ENCODE measurements at places on chromosomes 12 and 14.

- no peaks in the 10 kb centered on the region for H3K27me3 ChIP-seq
- no peaks in the 10 kb centered on the region for H3K36me3 ChIP-seq
- no peak overlapping the region for H3K27ac ChIP-seq
- H3K4me1 ChIP-seq, result no peaks in the 10 kb centered on the region
Measured at GRCh38 chr14:49396801-49397200, 189.4 kb downstream of the RPS29 start.

DNA sequence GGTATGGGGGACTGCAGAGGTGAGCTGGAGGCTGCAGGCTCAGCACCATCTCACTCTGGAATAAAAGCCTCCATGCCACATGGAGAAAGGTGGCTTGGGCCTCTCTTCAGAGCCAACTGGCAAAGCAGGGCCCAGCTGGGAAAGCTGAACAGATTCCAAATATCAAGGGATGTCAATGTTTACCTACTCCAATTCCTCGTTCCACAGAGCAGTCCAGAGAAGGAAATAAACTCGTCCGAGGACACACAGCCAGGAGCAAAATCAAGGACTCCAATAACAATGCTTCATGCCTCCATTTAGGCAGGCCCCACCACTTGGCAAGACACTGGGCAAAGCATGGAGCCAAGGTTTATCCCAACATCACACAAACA lies 36.3 kb upstream of the PNMA1 start:
- H3K4me1 ChIP-seq, result 0 out of 2 replicates have a peak, but pooled peaks cover 3% of the 10 kb centered on the region
- no peaks in the 10 kb centered on the region for H3K36me3 ChIP-seq
- no peak overlapping the region for H3K4me3 ChIP-seq

GRCh38 chr14:61737915-61738314 lies 24.3 kb upstream of the SNAPC1 start:
- DNase-seq, result no peak
- no peaks in the 10 kb centered on the region for H3K27me3 ChIP-seq
- no peak overlapping the region for H3K27ac ChIP-seq
- no peak overlapping the region for H3K4me3 ChIP-seq
- no peaks in the 10 kb centered on the region for H3K4me1 ChIP-seq
- 0 out of 2 replicates have a peak, but pooled peaks cover 2% of the 10 kb centered on the region for H3K36me3 ChIP-seq

- peak overlapping the region; percentile 67 for H3K4me3 ChIP-seq
- peak overlapping the region; percentile 36 for H3K27ac ChIP-seq
- DNase-seq, result no peak
- no peaks in the 10 kb centered on the region for H3K27me3 ChIP-seq
Measured at GRCh38 chr12:56040963-56041551, 661 bp upstream of the RPS26 start.

DNA sequence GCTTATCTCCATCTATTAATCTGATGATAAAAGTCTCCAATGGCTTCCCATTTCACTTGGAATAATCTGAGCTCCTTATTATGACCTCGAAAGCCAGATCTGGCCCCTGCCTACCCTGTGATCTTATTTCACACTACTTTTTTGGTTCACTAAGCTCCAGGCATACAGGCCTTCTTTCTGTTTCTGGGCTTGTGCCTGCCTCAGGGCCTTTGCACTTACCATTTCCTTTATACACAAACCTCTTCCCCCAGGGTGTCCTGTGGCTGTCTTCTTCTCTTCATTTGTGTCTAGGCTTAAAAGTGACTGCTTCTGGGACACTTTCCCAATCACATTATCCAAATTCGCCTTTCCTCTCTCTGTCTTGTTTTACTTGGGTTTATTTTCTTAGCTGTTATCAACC lies 478.8 kb downstream of the LRIG3 start:
- no peaks in the 10 kb centered on the region for H3K4me1 ChIP-seq
- H3K27ac ChIP-seq, result no peak overlapping the region
- no peak overlapping the region for H3K4me3 ChIP-seq
- H3K27me3 ChIP-seq, result no peaks in the 10 kb centered on the region
- no peak for DNase-seq

GRCh38 chr14:22821193-22822015 lies 6.2 kb upstream of the SLC7A7 start:
- DNase-seq, result no peak
- H3K27me3 ChIP-seq, result no peaks in the 10 kb centered on the region
- no peaks in the 10 kb centered on the region for H3K36me3 ChIP-seq
- no peak overlapping the region for H3K27ac ChIP-seq
- no peak overlapping the region for H3K4me3 ChIP-seq
- peaks cover 11% of the 10 kb centered on the region for H3K4me1 ChIP-seq

DNA sequence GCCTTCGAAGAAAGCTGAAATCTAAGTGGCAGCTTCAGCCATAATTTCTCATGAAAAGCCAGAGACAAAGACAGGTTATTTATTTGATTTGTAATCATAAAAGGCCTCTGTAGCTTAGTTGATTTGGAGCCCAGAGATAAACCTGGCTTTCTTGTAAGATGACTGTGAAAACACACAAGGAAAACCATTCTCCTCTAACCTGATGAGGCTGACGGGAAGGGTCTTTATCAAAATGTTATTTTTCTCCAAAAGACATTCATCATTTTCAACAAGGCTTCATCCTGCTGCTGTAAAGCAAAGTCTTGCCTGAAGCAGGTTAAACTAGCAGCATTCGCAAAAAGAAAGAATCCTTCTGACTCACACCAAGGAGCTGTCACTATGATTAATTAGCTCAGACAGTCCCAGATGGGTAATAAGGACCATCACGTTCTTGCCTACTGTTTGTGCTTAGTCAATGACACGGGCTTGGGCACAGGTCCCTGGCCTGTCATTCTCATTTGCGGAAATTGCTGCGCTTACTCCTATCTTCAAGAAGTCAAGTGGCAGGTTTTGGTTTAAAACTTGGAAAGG lies 286.6 kb downstream of the C12orf75 start:
- H3K27ac ChIP-seq, result no peak overlapping the region
- no peaks in the 10 kb centered on the region for H3K36me3 ChIP-seq
- H3K4me3 ChIP-seq, result no peak overlapping the region
- H3K27me3 ChIP-seq, result no peaks in the 10 kb centered on the region

DNA sequence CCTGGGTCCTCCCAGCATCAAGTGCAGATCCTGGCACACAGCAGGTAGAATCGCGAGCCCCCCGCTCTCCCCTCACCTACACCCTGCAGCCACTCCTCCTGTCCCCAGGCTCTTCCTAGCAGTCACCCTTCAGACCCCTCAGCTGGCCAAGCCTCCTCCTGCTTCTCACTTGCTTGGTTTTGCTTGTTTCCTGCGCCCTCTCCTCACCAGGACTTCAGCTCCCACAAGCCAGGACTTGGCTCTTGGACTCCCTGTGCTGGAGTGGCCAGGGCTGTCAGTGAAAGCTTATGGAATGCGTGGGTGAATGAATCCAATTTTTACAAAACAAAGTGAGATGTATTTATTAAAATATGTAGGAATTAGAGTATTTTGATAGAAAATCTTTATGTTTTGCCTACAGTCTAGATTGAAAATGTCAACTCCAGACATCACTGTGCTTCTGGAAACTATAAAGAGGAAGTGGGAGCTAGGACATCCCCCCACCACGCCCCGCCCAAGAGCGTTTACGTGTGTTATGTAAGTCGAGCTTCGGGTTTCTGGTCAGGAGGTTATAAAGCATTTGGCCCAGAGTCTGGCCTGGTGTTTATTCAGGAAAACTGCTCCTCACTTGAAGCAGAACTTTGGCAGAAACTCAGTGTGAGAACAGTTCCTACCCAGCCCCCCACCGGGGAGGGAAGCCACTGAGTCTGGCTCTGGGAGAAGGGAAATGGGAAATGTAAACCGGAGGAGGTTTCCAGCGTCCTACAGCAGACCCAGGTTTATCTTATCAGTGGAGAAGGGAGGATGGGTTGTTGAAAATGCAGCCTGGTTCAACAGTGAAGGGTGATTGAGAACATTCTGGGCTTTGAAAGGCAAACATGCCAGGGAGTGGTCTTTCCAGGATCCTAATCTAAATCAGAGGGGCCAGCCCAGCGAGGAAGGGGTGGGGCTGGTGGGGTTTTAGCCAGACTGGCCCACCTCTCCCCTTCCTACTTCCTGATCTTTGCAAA lies 8.8 kb downstream of the ALDH2 start:
- DNase-seq, result no peak
- no peaks in the 10 kb centered on the region for H3K36me3 ChIP-seq
- H3K4me1 ChIP-seq, result no peaks in the 10 kb centered on the region
- no peak overlapping the region for H3K4me3 ChIP-seq
- no peaks in the 10 kb centered on the region for H3K27me3 ChIP-seq
- no peak overlapping the region for H3K27ac ChIP-seq

DNA sequence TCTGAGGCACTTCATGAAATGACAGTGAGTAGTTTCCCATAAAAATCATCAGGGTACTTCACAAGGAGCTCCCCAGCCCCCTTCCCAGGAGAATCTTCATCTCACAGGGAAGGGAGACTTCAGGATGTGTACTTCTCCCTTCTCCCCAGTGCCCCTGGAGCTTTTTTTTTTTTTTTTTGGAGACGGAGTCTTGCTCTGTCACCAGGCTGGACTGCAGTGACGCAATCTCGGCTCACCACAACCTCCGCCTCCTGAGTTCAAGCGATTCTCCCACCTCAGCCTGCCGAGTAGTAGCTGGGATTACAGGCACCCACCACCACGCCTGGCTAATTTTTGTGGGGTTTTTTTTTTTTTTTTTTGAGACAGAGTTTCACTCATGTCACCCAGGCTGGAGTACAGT lies 10.4 kb downstream of the ITPK1 start:
- DNase-seq, result no peak
- H3K4me1 ChIP-seq, result peaks cover 5% of the 10 kb centered on the region
- no peak overlapping the region for H3K4me3 ChIP-seq

DNA sequence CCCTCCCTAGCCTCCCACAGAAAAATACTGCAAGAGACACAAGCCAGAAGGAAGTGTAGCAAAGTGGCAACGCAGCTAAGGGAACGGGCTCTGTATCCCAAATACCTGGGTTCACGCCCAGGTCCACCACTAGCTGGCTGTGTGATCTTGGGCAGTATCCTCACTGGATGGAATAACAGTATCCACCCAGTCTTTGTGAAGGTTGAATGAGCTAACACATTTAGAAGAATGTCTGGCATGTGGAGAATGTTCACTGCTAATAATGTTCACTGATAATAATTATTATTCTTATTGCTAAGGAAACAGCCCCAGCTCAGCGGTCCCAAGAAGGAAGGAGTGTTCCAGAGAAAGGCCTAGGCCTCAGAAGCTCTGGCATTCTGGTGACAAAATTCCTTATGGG lies 70.9 kb downstream of the VWF start:
- no peak for DNase-seq
- no peaks in the 10 kb centered on the region for H3K36me3 ChIP-seq
- no peaks in the 10 kb centered on the region for H3K4me1 ChIP-seq
- no peak overlapping the region for H3K4me3 ChIP-seq

GRCh38 chr12:102343361-102344121 lies 136.8 kb downstream of the IGF1 start:
- no peak overlapping the region for H3K4me3 ChIP-seq
- no peaks in the 10 kb centered on the region for H3K4me1 ChIP-seq
- no peaks in the 10 kb centered on the region for H3K27me3 ChIP-seq
- H3K27ac ChIP-seq, result no peak overlapping the region

DNA sequence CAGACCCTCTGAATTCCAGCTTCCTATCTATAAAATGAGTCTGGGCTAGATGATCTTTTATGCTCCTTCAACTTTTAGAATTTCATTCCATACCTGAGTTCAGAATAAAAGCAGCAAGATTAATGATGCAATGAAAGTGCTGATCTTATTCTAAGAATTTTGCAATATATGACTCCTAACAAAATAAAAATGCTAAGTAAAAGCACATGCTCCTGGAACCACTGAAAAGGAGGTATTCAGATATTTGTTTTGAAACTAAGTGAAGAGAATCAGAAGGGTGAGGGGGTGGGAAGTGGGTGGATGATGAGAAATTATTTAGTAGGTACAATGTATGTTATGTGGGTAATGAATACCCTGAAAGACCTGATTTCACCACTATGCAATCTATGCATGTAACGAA lies 216.6 kb downstream of the PTPRO start:
- no peak overlapping the region for H3K4me3 ChIP-seq
- no peaks in the 10 kb centered on the region for H3K27me3 ChIP-seq
- H3K4me1 ChIP-seq, result peaks cover 6% of the 10 kb centered on the region
- no peak for DNase-seq

GRCh38 chr14:50447461-50447860 lies 50.8 kb upstream of the CDKL1 start:
- no peak for DNase-seq
- no peaks in the 10 kb centered on the region for H3K27me3 ChIP-seq
- H3K4me3 ChIP-seq, result no peak overlapping the region

GRCh38 chr14:64844272-64844671 lies 35.4 kb downstream of the SPTB start:
- H3K27ac ChIP-seq, result peak overlapping the region; percentile 20
- no peaks in the 10 kb centered on the region for H3K27me3 ChIP-seq

GRCh38 chr12:115973968-115974724 lies 303.3 kb downstream of the MED13L start:
- no peaks in the 10 kb centered on the region for H3K27me3 ChIP-seq
- no peak overlapping the region for H3K27ac ChIP-seq
- no peak overlapping the region for H3K4me3 ChIP-seq

GRCh38 chr14:33782923-33783322 lies 168.0 kb downstream of the EGLN3 start:
- H3K27ac ChIP-seq, result no peak overlapping the region
- no peaks in the 10 kb centered on the region for H3K4me1 ChIP-seq
- DNase-seq, result no peak
- no peak overlapping the region for H3K4me3 ChIP-seq
- H3K36me3 ChIP-seq, result no peaks in the 10 kb centered on the region

- H3K27me3 ChIP-seq, result no peaks in the 10 kb centered on the region
- peak; percentile 59 for DNase-seq
Measured at GRCh38 chr12:62793256-62794217, 141.4 kb downstream of the PPM1H start.

Measured in MM.1S (cell line).